ENCODE measurements at places on chromosomes 11 and 22. TPM values are rescaled to one million over a fixed set of nuclear protein-coding genes. Genes with fewer than 3 reads are reported as not detected.

Gene SCGB2A2
- total RNA-seq, result not detected

- no peak for DNase-seq
Observed at GRCh38 chr11:65204646-65205601, 23.2 kb downstream of the CAPN1 start.

DNA sequence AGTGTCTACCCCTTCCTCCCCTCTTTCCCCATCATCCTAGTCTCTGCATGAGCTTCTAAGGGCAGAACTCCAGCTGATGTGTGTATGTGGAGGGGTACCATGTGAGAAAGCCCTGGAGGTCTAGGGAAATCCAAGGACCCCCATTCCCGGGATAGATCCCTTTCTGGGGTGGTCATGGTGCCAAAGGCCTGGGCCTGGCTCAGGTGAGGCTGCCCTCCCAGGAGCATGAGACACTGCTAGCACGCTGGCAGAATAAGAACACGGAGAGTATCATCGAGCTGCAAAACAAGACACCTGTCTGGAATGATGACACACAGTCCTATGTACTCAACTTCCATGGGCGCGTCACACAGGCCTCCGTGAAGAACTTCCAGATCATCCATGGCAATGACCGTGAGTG, 19.6 kb downstream of the TUB start:
- no peak for DNase-seq

DNA sequence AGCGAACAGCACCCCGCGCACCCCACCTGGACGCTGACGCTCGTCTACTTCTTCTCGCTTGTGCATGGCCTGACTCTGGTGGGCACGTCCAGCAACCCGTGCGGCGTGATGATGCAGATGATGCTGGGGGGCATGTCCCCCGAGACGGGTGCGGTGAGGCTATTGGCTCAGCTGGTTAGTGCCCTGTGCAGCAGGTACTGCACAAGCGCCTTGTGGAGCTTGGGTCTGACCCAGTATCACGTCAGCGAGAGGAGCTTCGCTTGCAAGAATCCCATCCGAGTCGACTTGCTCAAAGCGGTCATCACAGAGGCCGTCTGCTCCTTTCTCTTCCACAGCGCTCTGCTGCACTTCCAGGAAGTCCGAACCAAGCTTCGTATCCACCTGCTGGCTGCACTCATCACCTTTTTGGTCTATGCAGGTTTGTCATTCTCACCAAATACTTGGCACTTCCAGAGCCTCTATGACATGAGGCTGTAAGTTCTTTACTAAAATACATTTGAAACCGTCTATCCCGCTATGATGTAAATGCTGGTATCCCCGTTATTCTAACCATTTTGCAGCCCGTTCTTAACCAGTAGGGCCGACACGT, 535 bp downstream of the AQP11 start:
- peak; percentile 47 for DNase-seq

Gene GAL
- not detected for total RNA-seq

- DNase-seq, result no peak
Observed at GRCh38 chr11:16278273-16278672, 78.1 kb downstream of the SOX6 start.

Gene UBQLNL
- not detected for total RNA-seq

GRCh38 chr11:71250523-71251150, 1.7 kb downstream of the SHANK2 start:
- no peak for DNase-seq

Gene ATG2A
- total RNA-seq, result 11.5 TPM

DNA sequence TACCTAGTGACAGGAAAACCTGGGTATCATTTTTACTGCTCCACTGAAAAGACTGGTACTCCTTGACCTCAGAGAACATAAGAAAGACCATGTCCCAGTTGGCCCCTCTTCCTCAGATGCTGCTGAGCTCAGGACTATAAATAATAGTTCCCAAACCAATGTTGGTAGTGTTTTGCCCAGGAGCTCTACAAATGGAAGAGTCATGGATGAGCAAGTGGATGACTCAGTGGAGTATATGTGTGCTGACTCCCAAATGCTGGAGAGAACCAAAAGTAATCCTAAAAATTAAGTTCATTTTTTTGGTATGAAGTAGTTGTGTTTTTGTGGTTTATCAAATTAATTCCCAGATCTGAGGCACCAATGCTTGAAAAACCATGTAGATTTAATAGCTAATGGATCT, 482.0 kb downstream of the KCNA4 start:
- DNase-seq, result no peak

Gene RCOR2
- 9.9 TPM for total RNA-seq

DNA sequence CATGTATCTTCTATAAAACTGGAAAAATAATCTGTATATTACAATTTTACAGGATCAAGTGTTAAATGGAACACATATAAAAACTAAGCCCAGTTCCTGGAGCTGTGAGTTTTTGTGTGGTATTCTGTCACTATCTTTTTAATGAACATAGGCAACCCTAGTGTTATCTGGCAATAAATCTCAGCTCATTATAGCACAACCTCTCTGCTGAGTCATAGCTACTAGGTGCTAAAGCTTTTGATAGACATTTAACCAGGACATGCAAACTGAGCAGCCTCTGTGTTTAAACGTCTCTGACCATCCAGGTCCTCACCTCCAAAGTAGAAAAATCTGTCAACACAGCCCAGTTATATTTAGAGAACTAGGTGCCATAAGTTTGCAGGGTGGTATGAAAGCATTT, 91.0 kb upstream of the CARD18 start:
- no peak for DNase-seq

GRCh38 chr22:50280022-50280707, 10.0 kb upstream of the MAPK11 start:
- no peak for DNase-seq

DNA sequence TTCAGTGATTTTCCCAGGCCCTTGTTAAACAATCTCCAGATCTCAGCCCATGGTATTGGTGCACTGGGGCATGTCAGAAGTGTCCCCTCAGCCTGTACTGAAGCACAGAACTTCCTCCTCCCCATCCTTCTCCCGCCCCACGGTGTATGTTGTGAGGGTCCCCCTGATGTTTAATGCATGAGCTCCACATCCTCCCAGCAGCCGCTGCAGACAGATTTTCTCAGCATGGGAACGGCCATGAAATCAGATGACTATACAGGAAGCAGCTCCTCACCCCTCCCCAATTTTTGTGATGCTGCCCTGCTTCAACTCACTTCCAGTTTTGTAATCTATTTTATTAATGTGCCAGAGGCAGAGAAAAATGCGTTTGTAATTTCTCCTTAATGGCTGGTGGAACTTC, 406.0 kb downstream of the MIAT start:
- no peak for DNase-seq

GRCh38 chr22:45268167-45268957, 16.4 kb upstream of the UPK3A start:
- DNase-seq, result peak; percentile 52

Measured in Right ventricle myocardium superior (tissue), 1 donor.